ENCODE measurements at places on chromosomes 5 and 9. TPM values are rescaled to one million over a fixed set of nuclear protein-coding genes. Genes with fewer than 3 reads are reported as not detected.

GRCh38 chr5:86124333-86124732, 493.4 kb upstream of the COX7C start:
- no peaks in the 10 kb centered on the region for H3K36me3 ChIP-seq
- H3K27me3 ChIP-seq: no peaks in the 10 kb centered on the region
- DNase-seq: no peak
- no peak overlapping the region for H3K4me3 ChIP-seq
- H3K27ac ChIP-seq: no peak overlapping the region
- H3K4me1 ChIP-seq: no peaks in the 10 kb centered on the region

DNA sequence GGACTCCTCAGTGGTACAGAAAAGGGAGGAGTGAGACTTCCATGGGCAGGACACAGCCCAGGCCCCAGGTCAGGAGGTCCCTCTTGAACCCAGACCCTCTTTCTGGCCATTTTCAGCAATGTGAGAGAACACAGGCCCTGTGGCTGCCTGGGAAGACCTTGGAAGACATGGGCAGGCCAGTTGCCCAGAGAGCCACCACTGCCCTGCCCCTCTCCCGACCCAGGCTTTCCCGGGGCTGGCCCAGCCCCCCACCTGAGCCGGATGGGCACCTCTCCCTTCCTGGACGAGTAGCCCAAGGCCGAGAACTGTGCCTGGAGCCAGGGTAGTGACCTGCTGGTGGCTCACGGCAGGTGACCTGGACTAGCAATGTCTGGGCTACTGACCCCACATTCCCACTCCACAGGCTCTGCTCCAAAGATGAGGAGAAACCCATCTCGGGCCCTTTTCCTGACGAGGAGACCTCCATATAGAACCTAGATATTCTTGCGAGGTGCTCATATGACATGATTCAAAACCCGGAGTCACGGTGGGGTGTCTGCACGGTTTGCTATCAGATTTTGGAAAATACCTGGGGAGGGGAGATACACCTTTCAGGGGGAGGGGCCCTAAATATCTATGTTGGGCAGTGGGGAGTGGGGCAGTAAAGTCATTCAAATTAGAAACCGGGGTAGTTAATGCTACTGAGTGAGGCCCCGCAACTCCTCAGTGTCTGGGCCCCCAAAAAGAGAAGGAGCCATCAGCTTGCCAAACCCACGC, 59.4 kb downstream of the ZNF354C start:
- no peaks in the 10 kb centered on the region for H3K4me1 ChIP-seq
- H3K36me3 ChIP-seq: no peaks in the 10 kb centered on the region
- H3K4me3 ChIP-seq: no peak overlapping the region
- no peak for DNase-seq
- H3K27me3 ChIP-seq: no peaks in the 10 kb centered on the region

DNA sequence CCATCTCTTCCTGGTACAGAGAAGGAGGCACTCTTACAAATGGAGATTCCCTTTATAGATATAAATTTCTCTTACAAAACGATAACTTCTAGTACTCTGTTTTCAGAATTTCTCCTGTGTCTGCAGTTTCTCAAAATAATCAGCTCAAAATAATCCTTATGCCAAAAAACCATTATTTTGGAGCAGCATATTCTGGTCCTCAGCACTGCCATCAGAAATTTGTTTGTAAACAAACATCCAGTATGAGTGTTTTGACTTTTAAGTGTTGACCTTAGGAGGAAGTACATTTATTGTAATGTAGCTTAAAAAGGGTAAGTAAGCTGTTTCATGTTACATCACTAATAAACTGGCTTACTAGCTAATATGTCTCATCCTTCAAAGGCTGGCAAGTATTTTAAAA, 52.8 kb upstream of the SNAPC3 start:
- H3K4me1 ChIP-seq: peaks cover 8% of the 10 kb centered on the region
- DNase-seq: no peak
- H3K36me3 ChIP-seq: no peaks in the 10 kb centered on the region

DNA sequence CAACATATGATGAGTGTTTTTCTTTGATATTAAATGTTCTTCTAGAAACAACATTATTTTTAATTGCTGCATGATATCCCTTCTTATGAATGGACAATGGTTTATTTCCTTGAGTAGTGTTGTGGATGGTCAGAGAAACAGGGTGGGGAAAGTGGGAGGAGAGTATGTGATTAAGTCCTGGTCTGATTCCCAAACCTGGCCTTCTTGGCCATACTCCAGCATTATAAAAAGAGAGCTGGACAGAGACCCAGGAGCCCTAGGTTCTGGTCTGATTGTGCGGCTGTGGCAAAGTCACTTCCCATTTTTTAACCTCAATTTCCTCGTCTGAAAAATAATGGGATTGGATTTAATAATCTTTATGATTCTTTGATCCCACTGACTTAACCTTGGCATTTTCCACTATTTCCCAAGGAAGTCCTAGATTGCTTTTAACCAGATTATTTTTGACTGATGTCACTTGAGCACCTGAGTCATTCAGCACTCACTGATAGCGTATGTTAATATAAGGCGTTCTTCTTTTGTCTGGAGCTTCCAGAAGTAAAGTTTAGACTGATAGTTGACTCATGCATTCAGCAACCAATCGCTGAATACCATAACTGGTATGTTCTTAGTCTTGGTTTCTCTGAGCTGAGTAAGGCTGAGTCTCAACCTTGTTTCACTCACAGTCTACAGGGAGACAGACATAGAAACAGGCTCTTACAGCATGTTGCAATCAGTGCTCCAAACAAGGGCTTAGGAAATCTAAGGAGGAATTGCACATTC, 26.2 kb downstream of the OSMR start:
- H3K27me3 ChIP-seq: no peaks in the 10 kb centered on the region
- peaks cover 48% of the 10 kb centered on the region for H3K36me3 ChIP-seq
- peak overlapping the region; percentile 41 for H3K4me3 ChIP-seq
- H3K27ac ChIP-seq: peak overlapping the region; percentile 94
- peaks cover 72% of the 10 kb centered on the region for H3K4me1 ChIP-seq
- peak; percentile 57 for DNase-seq

- H3K4me3 ChIP-seq: no peak overlapping the region
- no peaks in the 10 kb centered on the region for H3K36me3 ChIP-seq
- H3K4me1 ChIP-seq: no peaks in the 10 kb centered on the region
- H3K27ac ChIP-seq: no peak overlapping the region
- DNase-seq: no peak
- peaks cover 16% of the 10 kb centered on the region for H3K27me3 ChIP-seq
Measured at GRCh38 chr5:152632360-152632759, 227.3 kb upstream of the NMUR2 start.

- peaks cover 63% of the 10 kb centered on the region for H3K4me1 ChIP-seq
- H3K27ac ChIP-seq: no peak overlapping the region
- no peak overlapping the region for H3K4me3 ChIP-seq
- no peak for DNase-seq
- H3K36me3 ChIP-seq: peaks cover 5% of the 10 kb centered on the region
Measured at GRCh38 chr5:95808686-95809413, 13.7 kb downstream of the GLRX start.

Gene BTNL8
- total RNA-seq: not detected

Gene PPP3R2
- total RNA-seq: not detected

Gene AGXT2
- not detected for total RNA-seq

Data from Calu3 (cell line).